ENCODE measurements at places on chromosomes 2 and 18. TPM values are rescaled to one million over a fixed set of nuclear protein-coding genes. Genes with fewer than 3 reads are reported as not detected.

The DSC2 gene
- 12.2 TPM for total RNA-seq

The ZC3H6 gene
- 5.9 TPM for total RNA-seq

GRCh38 chr18:62245699-62246098 is 58.6 kb downstream of the RELCH start:
- no peak for DNase-seq

DNA sequence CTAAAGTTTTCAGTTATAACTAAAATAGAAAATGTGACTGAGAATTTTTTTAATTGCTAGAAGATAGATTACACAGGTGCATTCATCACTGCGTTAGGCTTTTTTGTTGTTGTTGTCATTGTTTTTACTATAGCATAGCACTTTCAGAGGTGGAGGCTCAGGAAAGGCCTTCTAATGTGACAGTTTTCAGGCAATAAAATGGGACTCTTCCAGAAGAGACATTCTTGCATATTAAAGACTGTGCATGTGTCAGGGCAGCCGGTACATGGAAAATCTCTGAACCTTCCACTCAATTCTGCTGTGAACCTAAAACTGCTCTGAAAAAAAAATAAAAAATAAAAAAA is 175.2 kb downstream of the METTL4 start:
- DNase-seq, result no peak

DNA sequence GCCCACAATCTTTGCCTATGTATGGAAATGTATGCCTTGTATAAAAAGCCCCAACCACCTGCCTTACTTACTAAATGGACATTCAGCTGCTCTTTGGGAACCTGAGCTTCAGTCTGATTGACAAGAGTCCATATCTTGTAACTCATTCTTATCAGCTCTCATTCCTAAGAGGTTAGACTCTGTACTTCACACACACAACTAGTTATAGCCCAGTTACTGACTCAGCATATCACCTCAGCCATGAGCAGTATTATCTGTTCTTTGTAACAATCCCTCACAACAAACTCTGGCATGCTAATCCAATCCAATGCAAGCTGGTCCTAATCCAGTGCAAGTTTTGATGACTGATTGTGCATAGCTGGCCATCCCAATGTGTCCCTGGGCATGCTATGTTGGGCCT is 250.6 kb downstream of the RIT2 start:
- DNase-seq, result no peak

The IL36B gene
- not detected for total RNA-seq

The IL1B gene
- 2.6 TPM for total RNA-seq

All from omental fat pad (tissue), 4 donors.